Upper lobe of left lung (tissue), 6 donors: ENCODE measurements at places on chromosomes 1 and 21. TPM values are rescaled to one million over a fixed set of nuclear protein-coding genes. Genes with fewer than 3 reads are reported as not detected.

LCE2B gene
- not detected for total RNA-seq

DNA sequence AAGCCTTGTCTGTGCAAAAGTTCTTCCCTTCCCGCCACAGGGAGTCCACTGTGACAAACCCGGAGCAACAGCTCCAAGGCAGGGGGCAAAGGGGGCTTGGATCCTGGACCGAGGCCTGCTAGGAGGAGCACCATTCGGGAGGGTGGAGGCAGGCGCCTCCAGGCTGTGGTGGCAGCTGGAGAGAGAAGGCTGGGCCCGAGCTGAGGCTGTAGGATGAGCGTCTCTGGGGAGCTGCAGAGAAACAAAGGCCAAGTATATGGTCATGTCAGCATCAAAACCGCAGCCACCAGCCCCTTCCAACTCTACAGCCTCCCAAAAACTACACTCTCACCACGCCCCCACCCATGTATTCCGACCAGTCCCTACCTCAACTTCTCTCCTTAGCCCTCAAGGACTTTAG, 579 bp downstream of the SH3BP5L start:
- no peaks in the 10 kb centered on the region for H3K27me3 ChIP-seq
- H3K4me3 ChIP-seq: peak overlapping the region; percentile 68
- H3K27ac ChIP-seq: peak overlapping the region; percentile 97

DNA sequence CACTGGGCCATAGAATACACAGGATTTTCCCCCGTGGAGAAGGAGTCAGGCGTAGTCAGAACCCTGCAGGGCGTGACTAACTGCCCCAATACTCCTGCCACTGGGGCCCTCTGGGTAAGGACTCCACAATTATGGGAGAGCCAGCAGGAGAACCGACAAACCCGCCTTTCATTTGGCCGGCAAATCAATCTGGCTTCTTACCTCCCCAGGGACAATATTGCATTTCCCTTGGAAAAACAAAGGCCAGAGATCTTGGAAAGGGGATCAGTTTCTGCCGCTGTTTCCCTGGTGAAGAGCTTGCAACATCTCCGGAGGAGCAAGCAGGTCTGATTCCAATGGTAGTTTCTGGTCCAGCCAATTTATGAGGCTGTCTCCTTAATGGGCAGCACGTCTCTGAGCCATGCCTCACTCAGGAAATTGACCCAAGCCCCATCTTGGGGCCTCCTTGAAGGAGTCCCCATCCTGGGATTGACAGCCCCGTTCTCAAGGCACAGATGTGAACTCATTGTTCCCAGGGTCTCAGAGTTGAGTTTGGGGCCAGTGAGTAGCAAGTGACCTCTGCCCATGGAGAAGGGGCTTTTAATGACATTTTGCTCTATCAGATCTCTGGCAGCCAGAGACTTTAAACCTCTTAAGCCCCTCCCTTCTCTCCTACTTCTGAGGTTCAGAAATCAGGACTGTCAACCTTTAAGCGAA, 4.3 kb downstream of the TRABD2B start:
- no peak overlapping the region for H3K27ac ChIP-seq
- DNase-seq: no peak
- no peaks in the 10 kb centered on the region for H3K27me3 ChIP-seq
- H3K4me3 ChIP-seq: no peak overlapping the region

DNA sequence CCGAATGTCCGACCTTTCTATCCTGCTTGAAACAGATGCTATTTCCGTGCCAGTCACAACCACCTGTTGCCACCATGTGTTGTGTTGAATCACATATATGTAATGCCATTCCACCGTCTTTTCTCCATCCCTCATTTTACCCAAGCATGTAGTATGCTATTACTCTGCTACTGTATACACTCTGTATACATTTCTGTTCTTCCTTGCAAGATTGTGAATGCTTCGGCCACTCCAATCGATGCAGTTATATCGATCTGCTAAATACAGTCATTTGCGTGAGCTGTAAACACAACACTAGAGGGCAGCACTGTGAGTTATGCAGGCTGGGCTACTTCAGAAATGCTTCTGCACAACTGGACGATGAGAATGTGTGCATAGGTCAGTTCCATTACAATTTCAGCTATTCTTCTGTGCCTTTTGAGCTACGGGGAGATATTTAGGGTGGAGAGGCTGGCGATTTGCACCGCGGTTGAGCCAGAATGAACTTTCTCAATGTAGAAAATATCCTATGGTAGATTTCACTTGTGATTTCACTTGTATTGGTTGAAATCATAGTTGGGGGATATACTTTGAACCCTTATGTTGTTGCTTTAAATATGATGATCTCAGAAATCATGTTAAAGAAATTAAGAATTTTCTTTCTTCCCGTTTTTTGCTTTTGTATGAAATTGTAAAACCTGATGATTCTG, 289.8 kb downstream of the NTNG1 start:
- no peaks in the 10 kb centered on the region for H3K36me3 ChIP-seq
- no peak overlapping the region for H3K4me3 ChIP-seq
- H3K4me1 ChIP-seq: no peaks in the 10 kb centered on the region
- DNase-seq: no peak

PLXNA2 gene
- total RNA-seq: 150 TPM

DNA sequence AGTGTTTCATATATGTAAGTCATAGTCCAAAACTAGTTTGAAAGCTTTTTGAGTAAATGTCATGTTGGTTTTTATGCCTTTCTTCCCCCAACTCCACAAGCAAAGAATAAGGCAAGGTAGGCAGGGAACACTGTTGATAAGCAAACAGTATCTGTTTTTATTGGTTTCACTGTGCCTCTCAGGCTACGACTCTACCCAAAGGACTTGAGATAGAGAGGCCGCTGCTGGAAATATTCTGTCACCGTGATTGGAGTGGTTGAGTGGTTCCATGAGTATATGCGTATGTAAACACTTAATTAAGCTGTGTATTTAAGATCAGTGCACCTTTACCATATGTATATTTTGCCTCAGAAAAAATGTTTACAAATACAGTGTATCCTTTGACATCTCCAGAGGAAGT, 138.1 kb upstream of the KIF26B start:
- no peak overlapping the region for H3K27ac ChIP-seq
- no peaks in the 10 kb centered on the region for H3K4me1 ChIP-seq
- H3K4me3 ChIP-seq: no peak overlapping the region
- H3K36me3 ChIP-seq: no peaks in the 10 kb centered on the region

GRCh38 chr1:16984717-16985116, 4.3 kb upstream of the MFAP2 start:
- H3K4me3 ChIP-seq: no peak overlapping the region
- H3K27me3 ChIP-seq: no peaks in the 10 kb centered on the region
- no peak for DNase-seq
- no peaks in the 10 kb centered on the region for H3K36me3 ChIP-seq
- peaks cover 8% of the 10 kb centered on the region for H3K4me1 ChIP-seq
